A673 (cell line): ENCODE measurements at places on chromosomes 2 and 18. TPM values are rescaled to one million over a fixed set of nuclear protein-coding genes. Genes with fewer than 3 reads are reported as not detected.

- no peak for DNase-seq
- H3K36me3 ChIP-seq: no peaks in the 10 kb centered on the region
- H3K27me3 ChIP-seq: peaks cover 9% of the 10 kb centered on the region
- H3K4me3 ChIP-seq: no peak overlapping the region
- H3K27ac ChIP-seq: no peak overlapping the region
These were observed 25.4 kb downstream of the ACADL start for GRCh38 chr2:210199854-210200253.

GRCh38 chr2:197514754-197515153 lies 1.1 kb upstream of the MOB4 start:
- DNase-seq: no peak
- H3K27me3 ChIP-seq: no peaks in the 10 kb centered on the region
- peak overlapping the region; percentile 83 for H3K4me3 ChIP-seq
- H3K27ac ChIP-seq: peak overlapping the region; percentile 91
- H3K4me1 ChIP-seq: peaks cover 4% of the 10 kb centered on the region

The EML6 gene
- 1.7 and 1.9 TPM in 2 replicates for total RNA-seq

- no peak overlapping the region for H3K4me3 ChIP-seq
- peaks cover 9% of the 10 kb centered on the region for H3K27me3 ChIP-seq
- no peaks in the 10 kb centered on the region for H3K4me1 ChIP-seq
These were observed 1344.5 kb upstream of the CHAC2 start for GRCh38 chr2:52423111-52423510.

The CYP27A1 gene
- 1.2 TPM in 2 replicates for total RNA-seq

DNA sequence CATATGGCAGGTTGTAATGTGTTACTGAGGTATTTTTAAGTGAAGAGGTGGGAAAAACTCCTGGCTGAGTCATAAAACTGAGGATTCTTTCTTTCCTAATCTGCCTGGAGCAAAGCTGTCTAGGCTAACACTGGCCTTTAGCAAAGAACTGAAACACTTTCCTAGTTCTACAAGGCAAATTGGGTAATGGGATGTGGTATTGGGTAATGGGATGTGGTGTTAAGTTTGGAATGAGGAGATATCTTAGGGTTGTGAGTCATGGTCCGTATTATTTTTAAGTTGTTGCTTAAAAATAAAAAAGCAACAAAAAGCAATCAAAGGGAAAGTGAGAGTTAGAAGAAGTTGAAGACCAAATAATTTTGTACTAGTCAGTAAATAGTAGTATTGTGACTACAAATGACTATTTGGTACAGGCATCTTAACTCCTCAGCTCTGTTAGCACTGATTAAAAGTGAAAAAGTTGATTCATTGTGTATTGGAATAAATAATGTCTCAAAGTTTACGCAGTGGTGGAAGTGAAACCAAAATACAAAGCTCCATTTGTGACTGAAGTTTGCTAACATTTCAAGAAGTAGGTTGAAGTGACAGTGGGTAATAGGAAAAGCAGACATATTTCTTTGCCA lies 216.8 kb downstream of the CAMKMT start:
- H3K27ac ChIP-seq: no peak overlapping the region
- no peak for DNase-seq
- H3K4me3 ChIP-seq: no peak overlapping the region
- no peaks in the 10 kb centered on the region for H3K36me3 ChIP-seq
- H3K27me3 ChIP-seq: no peaks in the 10 kb centered on the region

- H3K27ac ChIP-seq: no peak overlapping the region
- H3K36me3 ChIP-seq: no peaks in the 10 kb centered on the region
- no peaks in the 10 kb centered on the region for H3K27me3 ChIP-seq
- H3K4me3 ChIP-seq: no peak overlapping the region
- no peak for DNase-seq
These were observed 98.6 kb downstream of the KCNS3 start for GRCh38 chr2:17976871-17977746.

DNA sequence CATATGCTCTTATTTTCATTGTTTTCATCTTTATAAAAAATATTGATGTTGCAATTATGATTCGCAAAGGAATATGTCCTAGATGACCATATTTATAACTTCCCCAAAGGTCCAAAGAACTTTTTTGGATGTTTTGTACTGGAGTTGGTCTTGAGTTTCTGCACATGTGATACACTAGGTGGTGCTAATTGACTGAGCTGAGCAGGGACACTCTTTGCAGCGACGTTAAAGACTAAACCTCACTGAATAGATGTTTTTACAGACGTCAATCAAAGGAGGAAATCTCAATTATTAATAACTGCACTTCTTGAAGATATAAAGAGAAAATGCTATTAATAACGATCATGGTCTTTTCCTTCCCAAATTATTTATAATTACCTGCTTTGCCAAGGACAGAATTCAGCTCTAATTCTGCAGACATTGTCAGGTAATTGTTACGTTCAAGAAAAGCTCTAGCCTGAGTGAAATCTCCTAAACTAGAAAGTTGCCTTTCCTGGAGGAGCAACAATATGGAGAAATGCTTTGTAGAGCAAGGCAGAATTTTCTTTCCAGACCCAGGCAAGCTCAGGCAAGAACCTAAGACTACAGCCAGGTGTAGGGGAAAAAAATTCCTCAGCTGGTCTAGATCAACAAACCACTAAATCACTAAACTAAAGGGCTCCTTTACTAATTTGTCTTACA lies 119.3 kb upstream of the RBBP8 start:
- DNase-seq: peak; percentile 73
- no peaks in the 10 kb centered on the region for H3K36me3 ChIP-seq

- DNase-seq: no peak
- H3K4me3 ChIP-seq: no peak overlapping the region
- H3K36me3 ChIP-seq: no peaks in the 10 kb centered on the region
- no peaks in the 10 kb centered on the region for H3K4me1 ChIP-seq
- H3K27ac ChIP-seq: no peak overlapping the region
These were observed 35.7 kb upstream of the TAF4B start for GRCh38 chr18:26190506-26190905.

DNA sequence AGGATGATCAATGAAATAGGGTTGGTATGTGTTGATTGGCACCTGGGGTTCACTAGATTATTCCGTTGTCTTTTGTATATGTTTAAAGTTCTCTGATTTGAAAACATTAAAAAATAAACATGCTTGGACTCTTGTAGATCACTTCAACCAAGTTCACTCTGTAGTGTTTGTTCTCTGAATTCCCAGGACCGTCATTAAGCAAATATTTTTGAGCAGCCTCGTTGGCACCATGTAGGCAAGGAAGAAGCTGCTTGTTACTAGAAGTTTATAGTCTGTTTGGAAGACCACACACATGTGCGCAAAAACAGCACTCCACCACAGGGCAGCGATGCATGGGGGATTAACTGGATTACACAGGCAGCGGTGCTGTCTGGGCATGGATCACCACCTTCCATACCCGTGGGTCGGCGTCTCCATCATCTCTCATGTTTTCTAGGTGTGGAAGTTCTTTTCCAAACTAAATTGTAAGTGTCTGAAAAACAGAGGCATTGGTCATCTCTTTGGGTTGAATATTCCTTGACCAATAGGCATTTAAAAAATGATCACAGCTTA lies 212.2 kb downstream of the FHOD3 start:
- H3K4me3 ChIP-seq: no peak overlapping the region
- no peak for DNase-seq
- H3K27ac ChIP-seq: no peak overlapping the region
- peaks cover 14% of the 10 kb centered on the region for H3K27me3 ChIP-seq
- H3K4me1 ChIP-seq: no peaks in the 10 kb centered on the region

The TANC1 gene
- 9.0 and 12.8 TPM in 2 replicates for total RNA-seq

The STK11IP gene
- total RNA-seq: 35.6 and 43.9 TPM in 2 replicates

- DNase-seq: no peak
- no peaks in the 10 kb centered on the region for H3K27me3 ChIP-seq
- no peak overlapping the region for H3K4me3 ChIP-seq
- no peaks in the 10 kb centered on the region for H3K4me1 ChIP-seq
- no peak overlapping the region for H3K27ac ChIP-seq
- no peaks in the 10 kb centered on the region for H3K36me3 ChIP-seq
These were observed 54.1 kb upstream of the GREB1L start for GRCh38 chr18:21187886-21188285.

The G6PC2 gene
- not detected in 2 replicates for total RNA-seq

- H3K27ac ChIP-seq: no peak overlapping the region
- no peak overlapping the region for H3K4me3 ChIP-seq
- no peaks in the 10 kb centered on the region for H3K4me1 ChIP-seq
- DNase-seq: no peak
- no peaks in the 10 kb centered on the region for H3K27me3 ChIP-seq
These were observed 143.6 kb downstream of the WDPCP start for GRCh38 chr2:63444565-63445288.

DNA sequence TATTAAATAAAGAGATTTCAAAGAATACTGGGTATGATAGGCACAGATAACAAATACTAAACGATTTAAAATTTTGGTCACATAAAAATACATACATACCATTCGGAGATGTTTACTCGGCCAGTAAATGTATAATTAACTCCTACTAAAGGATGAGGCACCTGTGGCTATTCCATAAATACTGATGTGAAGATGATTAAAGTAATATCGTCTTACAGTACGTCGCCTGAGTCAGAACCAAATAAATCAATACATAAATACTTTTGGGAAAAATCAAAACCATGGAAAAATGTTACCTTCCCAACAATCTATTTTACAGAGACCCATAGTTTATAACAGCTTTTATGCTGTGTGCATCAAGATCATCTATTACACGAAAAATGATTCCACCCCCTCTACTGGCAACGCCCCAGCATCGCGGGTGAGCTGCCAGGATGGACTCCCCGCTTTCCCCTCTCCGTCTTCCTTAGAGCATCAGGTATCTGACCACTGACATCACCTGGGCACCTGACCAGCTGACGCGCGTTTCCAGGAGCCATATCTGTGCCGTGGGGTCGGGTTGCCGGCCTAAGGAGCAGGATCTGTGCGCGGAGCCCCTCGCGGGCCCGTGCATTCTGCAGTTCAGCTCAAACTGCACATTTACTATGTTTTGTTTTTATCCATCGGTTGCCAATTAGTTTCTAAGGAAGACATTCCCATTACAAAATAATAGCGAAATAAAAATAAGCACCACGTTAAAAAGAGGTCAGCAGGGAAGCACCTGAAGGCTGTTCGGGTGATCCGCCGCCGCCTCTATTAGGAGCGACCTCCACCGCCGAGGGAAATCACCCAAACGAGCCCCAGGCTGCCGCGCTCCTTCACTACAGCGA lies 901 bp downstream of the ICA1L start:
- no peaks in the 10 kb centered on the region for H3K36me3 ChIP-seq
- peaks cover 5% of the 10 kb centered on the region for H3K4me1 ChIP-seq
- peak; percentile 75 for DNase-seq
- peak overlapping the region; percentile 76 for H3K27ac ChIP-seq

GRCh38 chr18:79506191-79507075 lies 110.7 kb downstream of the NFATC1 start:
- DNase-seq: no peak
- H3K4me1 ChIP-seq: no peaks in the 10 kb centered on the region
- no peak overlapping the region for H3K4me3 ChIP-seq

GRCh38 chr2:217186668-217187159 lies 326.9 kb upstream of the TNP1 start:
- no peaks in the 10 kb centered on the region for H3K27me3 ChIP-seq
- H3K4me1 ChIP-seq: no peaks in the 10 kb centered on the region
- no peaks in the 10 kb centered on the region for H3K36me3 ChIP-seq

The NAPG gene
- 54.0 and 57.5 TPM in 2 replicates for total RNA-seq

The ZC3H8 gene
- total RNA-seq: 19.7 and 23.2 TPM in 2 replicates

- peaks cover 50% of the 10 kb centered on the region for H3K27me3 ChIP-seq
- no peak overlapping the region for H3K27ac ChIP-seq
- no peak for DNase-seq
- H3K4me3 ChIP-seq: no peak overlapping the region
- H3K4me1 ChIP-seq: no peaks in the 10 kb centered on the region
- no peaks in the 10 kb centered on the region for H3K36me3 ChIP-seq
These were observed 124.0 kb downstream of the GATA6 start for GRCh38 chr18:22293417-22293816.

The ADGRF3 gene
- 0.39 and 1.1 TPM in 2 replicates for total RNA-seq

GRCh38 chr2:111703759-111704158 lies 180.2 kb downstream of the ANAPC1 start:
- peaks cover 12% of the 10 kb centered on the region for H3K4me1 ChIP-seq
- no peaks in the 10 kb centered on the region for H3K36me3 ChIP-seq
- H3K27ac ChIP-seq: no peak overlapping the region
- no peak overlapping the region for H3K4me3 ChIP-seq
- no peak for DNase-seq

The C1GALT1C1L gene
- total RNA-seq: 0.26 and 0.41 TPM in 2 replicates

The CROCC2 gene
- total RNA-seq: not detected in 2 replicates

The YIPF4 gene
- total RNA-seq: 39.9 and 40.7 TPM in 2 replicates

The LCT gene
- total RNA-seq: 0.37 and 0.39 TPM in 2 replicates

The ESPNL gene
- total RNA-seq: 0.30 and 0.72 TPM in 2 replicates

DNA sequence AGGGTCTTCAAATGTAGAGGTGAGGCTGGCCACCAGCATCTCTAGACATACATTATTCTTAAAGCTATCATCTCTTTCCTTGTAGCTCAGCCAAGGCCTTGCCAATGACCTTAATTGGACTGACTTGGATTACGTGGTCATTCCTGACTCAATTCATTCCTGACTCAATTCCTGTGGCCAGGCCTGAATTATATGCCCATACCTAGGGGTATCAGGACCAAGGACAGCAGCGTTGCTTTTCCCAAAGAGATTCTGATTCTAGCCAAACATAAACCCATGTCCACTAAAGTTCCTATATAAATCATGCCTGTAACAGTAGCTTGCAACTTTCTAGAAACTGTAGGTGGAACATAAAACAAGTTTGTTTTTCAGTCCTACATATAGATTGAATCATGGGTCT lies 231.7 kb downstream of the ARL6IP6 start:
- H3K27me3 ChIP-seq: no peaks in the 10 kb centered on the region
- no peak overlapping the region for H3K4me3 ChIP-seq
- no peaks in the 10 kb centered on the region for H3K4me1 ChIP-seq
- H3K36me3 ChIP-seq: no peaks in the 10 kb centered on the region
- H3K27ac ChIP-seq: no peak overlapping the region

The E2F6 gene
- total RNA-seq: 32.8 and 35.5 TPM in 2 replicates

The CSRNP3 gene
- total RNA-seq: 39.5 and 47.7 TPM in 2 replicates

The TUBB8B gene
- 0.77 and 0.79 TPM in 2 replicates for total RNA-seq

- no peaks in the 10 kb centered on the region for H3K36me3 ChIP-seq
- H3K27me3 ChIP-seq: no peaks in the 10 kb centered on the region
- H3K4me3 ChIP-seq: no peak overlapping the region
- H3K27ac ChIP-seq: no peak overlapping the region
These were observed 453.2 kb downstream of the LPIN1 start for GRCh38 chr2:12199491-12200211.

The GREB1L gene
- 0.04 TPM in 1 of 2 replicates, not detected in the other for total RNA-seq

DNA sequence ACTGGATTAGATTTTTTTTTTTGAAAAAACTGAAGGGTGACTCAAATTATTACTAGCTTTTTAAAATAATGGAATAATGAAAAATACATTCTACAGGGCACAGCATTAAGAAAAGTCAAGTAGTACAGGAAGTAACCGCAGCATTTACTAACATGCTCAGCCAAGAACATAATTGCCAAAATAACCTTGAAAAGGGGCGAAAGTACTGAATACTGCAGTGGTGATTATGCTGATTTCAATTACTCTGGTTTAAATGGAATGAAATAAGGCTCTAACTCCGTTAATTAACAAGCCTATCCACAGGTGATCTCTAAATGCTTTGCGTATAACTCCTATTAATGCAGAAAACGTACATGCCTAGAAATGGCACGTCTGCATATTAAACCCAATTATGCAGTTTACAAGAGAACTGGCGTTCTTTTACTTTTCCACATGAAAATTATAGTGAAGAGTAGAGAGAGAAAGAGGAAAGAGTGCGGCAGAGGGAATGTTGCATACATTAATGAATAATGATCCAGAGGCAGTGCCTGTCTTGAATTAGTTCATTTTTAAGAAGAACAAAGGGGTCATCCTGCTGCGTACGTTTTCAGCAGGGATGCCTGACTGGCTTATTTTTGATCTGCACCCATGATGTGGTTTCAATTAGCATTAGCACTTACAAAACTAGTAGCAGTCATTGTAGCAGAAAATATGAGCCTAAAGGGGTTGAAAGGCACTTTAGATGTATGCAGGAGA lies 612.4 kb downstream of the NYAP2 start:
- H3K36me3 ChIP-seq: no peaks in the 10 kb centered on the region
- H3K4me3 ChIP-seq: peak overlapping the region; percentile 8
- H3K27me3 ChIP-seq: no peaks in the 10 kb centered on the region
- H3K4me1 ChIP-seq: peaks cover 3% of the 10 kb centered on the region
